ENCODE measurements at places on chromosomes 7 and 10. TPM values are rescaled to one million over a fixed set of nuclear protein-coding genes. Genes with fewer than 3 reads are reported as not detected.

ZNF518A gene
- 14.8 TPM for total RNA-seq

LIPM gene
- total RNA-seq: not detected

GIMAP7 gene
- total RNA-seq: 39.7 TPM

CNTNAP2 gene
- not detected for total RNA-seq

GRB10 gene
- total RNA-seq: 1.7 TPM

CALML3 gene
- not detected for total RNA-seq

Data from activated T-helper 17 cell treated with anti-CD3 and anti-CD28 coated beads, Interleukin-2, amount 50 U/mL, for 72 hours (primary cell).